ENCODE measurements at places on chromosomes 6 and 20.

GRCh38 chr6:81614292-81614691, 138.2 kb downstream of the TENT5A start:
- no peak for DNase-seq

- DNase-seq: no peak
These were observed 977 bp downstream of the TNXB start for GRCh38 chr6:32108094-32108627.

DNA sequence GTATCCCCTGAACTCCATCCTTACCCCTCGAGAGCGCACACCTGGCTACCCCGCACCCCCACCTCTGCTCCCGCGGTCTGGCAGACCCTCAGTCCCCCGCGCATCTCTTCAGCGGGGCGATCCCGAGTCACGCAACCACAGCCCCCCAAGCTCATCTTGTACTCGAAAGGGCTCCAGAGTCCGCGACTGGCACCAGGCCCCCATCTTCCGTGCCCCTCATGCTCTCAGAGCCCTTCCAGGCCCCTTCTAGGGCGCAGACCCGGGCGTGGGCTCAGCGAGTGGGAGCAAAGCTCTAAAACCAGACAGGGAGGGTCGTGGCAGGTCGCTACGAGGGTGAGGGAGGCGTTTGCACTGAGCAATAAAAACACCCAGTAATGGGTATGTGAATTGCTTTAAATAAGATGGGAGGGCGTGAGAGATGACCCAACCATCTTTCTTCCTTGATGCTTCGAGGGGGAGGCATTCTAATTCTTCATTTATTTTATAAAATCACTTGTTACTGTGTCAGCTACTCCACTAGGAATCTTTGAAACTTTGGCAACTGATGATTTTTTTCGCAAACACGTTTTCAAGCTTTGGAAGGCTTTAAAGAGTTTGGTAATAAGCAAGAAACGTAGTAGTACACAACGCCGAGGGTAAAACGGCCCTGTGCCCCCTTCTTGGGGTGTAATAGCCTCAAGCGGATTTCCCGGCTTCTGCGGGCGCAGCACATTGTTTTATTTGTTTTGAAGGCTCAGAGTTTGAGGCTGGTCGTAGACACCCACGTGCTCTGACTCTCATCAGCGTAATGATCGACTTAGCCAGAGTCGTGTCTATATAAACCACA, 42.6 kb upstream of the SUPT3H start:
- DNase-seq: peak; percentile 32

DNA sequence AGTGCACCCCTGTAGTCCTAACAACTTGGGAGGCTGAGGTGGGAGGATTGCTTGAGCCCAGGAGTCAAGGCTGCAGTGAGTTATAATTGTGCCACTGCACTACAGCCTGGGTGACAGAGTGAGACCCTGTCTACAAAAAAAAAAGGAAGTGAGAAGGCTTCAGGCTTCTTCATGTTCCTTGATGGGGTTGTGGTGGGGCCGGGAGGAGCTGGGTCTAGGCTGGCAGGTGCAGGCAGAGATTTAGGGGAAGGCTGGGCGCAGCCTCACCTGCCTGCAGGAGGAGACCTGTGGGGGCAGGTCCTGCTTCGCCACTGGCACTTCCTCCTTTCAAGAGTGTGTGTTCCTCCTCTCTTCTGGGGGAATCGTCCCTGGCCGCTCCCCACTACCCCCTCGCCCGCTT, 63.9 kb downstream of the CHMP4B start:
- no peak for DNase-seq

DNA sequence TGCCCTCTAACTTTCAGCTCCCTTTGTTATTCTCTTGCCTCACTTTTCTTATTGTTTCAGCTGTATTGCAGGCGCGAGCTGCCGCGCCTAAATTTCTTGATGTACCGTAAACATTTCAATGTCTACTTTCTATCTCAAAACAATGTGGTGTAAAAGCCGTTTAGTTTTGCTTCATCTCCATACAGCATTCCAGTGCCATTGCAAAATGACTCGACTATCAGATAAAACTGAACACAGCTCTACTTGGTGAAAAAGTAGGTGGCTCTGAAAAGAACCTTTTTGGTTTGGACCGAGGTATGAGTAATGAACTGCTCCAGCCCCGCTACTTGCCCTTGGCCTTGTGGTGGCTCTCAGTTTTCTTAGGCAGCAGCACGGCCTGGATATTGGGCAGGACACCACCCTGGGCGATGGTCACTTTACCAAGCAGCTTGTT, 74.6 kb downstream of the OR2B2 start:
- DNase-seq: no peak

GRCh38 chr6:5293692-5294091, 32.4 kb downstream of the FARS2 start:
- DNase-seq: no peak

DNA sequence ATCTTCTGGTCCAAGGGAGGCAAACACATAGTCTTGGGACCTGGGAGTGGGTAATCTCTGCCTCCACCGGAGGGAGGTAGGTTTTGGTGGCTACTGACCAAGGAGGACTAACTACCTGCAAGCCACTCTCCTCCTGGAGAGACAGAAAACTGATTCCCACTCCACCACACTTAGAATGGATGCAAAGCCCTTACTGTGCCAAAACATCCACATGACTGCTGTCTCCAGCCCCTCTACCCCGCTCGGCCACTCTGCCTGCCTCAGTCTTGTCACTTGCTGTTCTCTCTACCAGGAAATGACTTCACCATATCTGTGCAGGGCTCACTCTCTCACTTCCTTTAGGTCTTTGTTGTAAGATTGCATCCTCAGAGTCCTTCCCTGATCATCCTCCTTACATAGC, 129.5 kb upstream of the ARG1 start:
- no peak for DNase-seq

- DNase-seq: no peak
These were observed 64.9 kb downstream of the TNFAIP3 start for GRCh38 chr6:137931849-137932465.

DNA sequence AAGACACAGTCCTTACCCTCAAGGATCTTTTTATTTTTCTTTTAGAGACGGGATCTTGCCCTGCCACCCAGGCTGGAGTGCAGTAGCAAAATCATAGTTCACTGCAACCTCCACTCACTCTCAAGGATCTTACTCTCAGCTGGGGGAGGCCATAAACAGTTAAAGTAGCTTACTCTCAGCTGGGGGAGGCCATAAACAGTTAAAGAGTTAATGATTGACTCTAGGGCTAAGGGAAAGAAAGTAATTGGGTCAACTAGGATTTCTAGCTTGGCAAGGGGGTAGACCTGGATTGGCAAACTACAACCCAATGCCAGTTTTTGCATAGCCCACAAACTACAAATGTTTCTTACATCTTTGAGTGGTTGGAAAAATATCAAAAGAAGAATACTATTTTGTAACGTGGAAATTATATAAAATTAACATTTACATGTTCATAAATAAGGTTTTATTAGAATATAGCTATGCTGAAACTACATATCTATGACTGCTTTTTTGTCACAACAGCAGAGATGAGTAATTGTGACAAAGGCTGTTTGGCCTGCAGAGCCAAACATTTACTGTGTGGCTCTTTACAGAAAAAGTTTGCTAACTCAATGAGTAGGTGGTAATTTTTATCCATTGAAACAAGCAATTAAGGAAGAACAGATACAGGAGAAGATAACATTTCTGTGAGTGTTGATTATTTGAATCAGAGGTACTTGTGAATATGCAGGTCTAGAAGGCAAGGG, 46.4 kb downstream of the PTPRA start:
- DNase-seq: no peak

- DNase-seq: no peak
These were observed 39.6 kb downstream of the DUSP22 start for GRCh38 chr6:331622-332521.

DNA sequence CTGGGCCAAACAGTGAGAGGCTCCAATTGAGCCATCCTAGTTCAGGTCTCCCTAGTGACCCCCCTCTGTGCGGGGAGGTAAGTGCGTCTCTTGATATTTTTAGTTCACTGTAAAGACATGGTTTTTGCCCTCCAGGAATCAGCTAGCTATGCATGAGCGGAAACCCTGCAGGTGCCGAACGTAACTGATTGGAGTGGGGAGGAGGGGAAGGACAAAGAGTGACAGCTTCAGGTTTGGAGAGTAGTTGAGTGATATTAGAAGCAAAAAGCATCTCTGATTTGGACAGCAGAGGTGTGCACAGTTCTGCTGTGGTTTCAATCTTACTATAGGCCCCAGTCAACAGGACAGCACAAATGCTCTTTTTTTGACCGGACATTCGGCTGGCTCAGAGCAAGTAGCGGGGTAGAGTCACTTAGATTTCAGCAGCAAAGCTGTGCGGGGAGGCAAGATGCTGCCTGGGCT, 31.8 kb downstream of the TBC1D7 start:
- no peak for DNase-seq

- DNase-seq: peak; percentile 39
These were observed at the start of gene LHFPL5 for GRCh38 chr6:35804996-35805736. Gene LHFPL5, plus strand, starts transcription at chr6:35805352. Its CDS starts 319 bp downstream, at chr6:35805671.

- no peak for DNase-seq
These were observed 11.7 kb downstream of the TFEB start for GRCh38 chr6:41723530-41724227.

- no peak for DNase-seq
These were observed 118.1 kb downstream of the PREX1 start for GRCh38 chr20:48709744-48710143.

DNA sequence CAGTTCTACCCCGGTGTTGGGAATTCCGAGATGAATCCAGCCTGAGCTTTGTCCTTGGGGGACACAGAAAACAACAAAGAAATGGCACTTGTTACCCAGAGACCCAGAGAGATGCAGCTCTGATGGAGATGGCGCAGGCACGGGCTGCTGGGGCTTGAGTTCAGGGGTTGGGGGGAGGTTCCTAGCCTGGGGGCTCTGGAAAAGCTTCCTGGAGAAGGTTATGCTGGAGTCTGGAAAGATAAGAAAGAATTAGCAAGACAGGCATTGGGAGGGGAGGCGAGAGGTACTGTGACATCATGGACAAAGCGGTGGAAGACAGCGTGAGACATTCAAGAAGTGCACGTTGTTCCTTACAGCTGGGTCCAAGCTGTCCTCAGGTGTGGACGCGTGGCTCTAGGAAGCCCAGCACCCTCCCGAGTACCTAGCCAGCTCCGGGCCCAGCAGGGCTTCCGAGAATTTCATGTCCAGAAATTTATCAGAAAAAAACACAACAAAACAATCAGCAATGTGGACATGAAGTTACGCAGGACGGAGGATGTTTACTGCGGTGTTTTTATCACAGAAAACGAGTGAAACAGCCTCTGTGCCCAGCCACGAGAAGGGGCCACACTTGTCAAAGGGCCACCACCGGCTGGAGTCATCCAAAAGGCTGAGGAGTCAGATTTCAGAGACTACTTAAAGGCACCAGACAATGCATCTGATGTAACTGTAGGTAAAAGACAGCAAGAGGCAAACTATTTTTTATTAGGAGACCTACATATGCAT, 39.5 kb downstream of the C20orf203 start:
- no peak for DNase-seq

DNA sequence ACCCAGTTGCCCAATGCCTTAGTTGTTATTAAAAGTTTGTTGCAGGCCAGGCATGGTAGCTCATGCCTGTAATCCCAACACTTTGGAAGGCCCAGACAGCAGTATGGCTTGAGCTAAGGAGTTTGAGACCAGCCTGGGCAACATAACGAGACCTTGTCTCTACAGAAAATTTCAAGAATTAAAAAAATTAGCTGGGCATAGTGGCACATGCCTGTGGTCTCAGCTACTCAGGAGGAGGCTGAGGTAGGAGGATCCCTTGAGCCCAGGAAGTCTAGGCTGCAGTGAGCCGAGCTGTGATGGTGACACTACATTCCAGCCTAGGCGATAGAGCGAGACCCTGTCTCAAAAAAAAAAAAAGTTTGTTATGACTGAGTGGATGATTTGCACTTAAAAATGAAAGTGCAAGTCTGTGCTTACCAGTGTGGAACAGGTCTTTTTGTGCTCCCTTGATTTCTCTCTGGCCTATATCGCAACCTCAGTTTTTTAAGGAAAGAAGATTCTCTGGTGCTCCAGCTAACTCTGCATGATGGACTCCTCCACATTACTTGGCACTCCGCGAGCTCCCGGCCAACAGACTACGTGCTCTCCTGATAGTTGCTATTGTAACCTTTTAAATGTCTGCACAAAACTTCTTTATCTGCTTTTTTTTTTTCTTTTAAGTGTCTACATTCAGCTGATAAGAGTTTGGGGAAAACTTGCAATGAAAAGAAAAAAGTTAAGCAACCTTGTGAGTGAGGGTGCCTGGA, 22.1 kb downstream of the ZKSCAN3 start:
- no peak for DNase-seq

GRCh38 chr6:39891976-39892375, 42.3 kb downstream of the MOCS1 start:
- no peak for DNase-seq

DNA sequence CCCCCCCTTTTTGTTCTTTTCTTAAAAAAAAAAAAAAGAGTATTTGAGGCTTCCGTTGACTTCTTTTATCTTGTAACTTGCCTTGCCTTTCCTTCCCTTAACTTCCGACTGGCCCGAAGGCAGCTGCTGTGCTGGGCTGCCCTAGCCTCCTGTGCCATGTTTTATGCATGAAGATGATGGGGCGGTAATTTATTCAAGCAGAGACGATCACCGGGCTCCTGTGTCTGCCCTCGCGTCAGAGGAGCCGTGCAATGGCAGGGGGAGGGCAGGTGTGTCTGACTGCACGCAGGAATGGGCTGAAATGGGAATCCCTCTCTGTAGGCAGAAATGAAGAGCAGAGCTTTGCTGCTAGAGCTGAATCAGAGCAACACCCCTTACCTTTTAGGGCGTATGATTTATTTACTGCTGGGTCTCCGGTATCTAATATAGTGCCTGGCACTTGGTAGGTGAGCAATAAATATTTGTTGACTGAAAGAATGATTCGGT, 106.3 kb upstream of the RIPOR2 start:
- DNase-seq: peak; percentile 34

GRCh38 chr6:113893866-113894265, 36.7 kb downstream of the MARCKS start:
- no peak for DNase-seq

DNA sequence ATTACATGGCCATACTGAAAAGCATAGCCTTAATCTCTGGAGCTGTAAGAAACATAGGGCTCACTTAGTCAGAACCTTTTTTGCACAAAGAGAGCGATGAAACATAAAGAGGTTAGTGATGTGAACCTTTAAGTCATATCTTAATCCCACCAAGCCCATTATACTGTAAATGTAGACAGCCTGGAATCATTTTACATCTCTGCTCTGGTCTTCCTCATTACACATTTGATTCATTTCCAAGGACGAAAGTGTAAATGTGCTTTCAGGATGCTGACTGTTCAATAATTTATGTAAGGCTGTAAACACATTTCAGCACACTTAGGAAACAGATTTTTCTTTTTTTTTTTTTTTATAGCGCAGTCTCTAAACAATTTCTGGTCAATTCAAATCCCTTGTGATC, 131.3 kb upstream of the B3GAT2 start:
- DNase-seq: no peak

DNA sequence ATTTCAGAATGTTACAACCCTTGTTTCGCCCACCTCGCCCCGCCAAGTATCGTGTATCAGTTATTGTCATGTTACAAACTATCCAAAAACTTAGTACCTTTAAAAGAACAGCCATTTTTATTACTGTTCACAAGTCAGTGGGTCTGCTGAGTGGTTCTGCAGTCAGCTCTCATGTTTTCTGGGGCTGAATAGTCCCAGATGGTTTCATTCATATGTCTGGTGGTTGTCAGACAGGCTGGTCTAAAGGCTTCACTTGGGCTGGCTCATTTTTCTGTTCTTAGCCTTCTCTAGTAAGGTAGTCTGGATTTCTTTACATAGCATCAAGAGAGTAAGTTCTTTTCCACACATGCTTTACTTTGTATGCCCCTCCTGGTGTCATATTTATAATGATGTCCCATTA, 8.6 kb downstream of the ZNF292 start:
- DNase-seq: no peak

GRCh38 chr6:138211048-138211581, 7.2 kb downstream of the PBOV1 start:
- DNase-seq: no peak

Data from T-helper 17 cell (primary cell).